ENCODE measurements at places on chromosomes 3 and 15.

DNA sequence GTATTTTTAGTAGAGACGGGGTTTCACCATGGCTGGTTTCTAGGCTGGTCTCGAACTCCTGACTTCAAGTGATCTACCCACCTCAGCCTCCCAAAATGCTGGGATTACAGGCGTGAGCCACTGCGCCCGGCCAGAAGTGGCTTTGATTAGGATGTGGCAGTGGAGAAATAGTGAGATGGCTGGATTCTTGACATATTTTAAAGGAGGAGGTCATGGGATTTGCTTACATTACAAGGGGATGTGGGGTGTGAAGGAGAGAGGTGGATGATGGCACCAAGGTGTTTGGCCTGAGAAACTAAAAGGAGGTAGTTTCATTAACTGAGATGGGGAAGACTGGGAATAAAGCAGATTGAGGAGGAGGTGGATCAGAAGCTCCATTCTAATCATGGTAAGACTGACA is 15.0 kb upstream of the LTF start:
- DNase-seq = no peak

DNA sequence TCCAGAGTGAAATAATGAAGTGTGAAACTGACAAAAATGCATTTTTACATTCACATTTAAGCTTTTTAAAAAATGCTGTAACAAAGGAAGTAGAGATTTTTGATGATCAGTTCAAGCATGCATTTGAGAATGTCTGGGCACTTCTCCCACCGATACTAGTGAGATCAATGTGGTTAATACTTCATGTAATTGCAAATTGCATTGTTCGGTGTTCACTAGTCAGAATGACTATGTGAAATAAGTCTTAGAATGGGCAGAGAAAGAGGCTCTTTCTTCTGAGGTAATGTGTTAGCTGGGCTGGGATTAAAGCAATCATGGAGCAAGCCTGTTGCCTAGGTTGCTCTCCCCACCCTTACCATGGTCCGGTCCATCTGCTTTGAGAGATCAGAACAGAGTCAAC is 587.0 kb upstream of the GRM7 start:
- no peak for DNase-seq

DNA sequence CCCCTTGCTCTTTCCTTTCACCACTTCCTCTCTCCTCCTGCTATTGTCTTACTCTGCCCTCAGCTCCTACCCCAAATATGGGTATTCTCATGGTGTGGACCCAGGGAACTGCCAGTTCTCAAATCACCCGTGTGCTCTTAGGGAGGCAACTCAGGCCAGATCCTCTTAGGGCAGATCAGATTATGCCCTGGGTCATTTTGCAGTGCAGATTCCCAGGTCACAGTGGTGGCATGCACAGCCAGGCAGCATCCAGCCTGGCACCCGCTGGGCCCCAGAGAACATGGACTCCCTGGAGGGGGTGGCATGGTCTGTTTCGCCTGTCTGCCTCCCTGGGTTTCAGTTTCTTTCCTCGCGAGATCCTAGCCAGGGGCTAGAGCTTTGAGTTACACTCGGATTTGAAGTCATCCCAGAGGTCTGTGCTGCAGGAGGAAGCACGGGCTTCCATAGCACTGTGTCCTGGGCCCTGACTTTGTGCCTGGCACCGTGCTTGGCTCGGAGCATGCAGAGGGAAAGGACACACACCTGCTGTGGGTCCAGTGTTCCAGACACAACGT is 96.1 kb downstream of the TOP2B start:
- no peak for DNase-seq

DNA sequence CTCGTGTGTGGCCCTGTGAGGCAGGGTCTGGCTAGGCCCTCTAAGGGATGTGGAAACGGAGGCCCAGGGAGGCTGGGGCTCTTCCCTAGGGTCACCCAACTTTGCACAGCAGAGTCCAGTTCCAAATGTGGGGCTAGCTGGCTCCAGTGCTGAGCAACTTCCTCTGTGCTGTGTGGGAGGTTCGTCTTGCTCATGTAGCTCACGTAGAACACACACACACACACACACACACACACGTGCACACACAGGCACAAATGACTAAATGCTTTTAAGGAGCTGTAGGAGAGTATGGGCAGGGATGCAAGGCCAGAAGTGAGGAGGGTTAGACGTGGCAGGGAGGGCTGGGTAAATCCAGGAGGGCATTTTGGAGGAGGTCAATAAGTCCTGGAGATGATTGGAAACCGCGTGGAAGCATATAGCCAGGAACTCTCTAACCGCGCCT is 213.8 kb downstream of the RPLP1 start:
- DNase-seq = no peak

DNA sequence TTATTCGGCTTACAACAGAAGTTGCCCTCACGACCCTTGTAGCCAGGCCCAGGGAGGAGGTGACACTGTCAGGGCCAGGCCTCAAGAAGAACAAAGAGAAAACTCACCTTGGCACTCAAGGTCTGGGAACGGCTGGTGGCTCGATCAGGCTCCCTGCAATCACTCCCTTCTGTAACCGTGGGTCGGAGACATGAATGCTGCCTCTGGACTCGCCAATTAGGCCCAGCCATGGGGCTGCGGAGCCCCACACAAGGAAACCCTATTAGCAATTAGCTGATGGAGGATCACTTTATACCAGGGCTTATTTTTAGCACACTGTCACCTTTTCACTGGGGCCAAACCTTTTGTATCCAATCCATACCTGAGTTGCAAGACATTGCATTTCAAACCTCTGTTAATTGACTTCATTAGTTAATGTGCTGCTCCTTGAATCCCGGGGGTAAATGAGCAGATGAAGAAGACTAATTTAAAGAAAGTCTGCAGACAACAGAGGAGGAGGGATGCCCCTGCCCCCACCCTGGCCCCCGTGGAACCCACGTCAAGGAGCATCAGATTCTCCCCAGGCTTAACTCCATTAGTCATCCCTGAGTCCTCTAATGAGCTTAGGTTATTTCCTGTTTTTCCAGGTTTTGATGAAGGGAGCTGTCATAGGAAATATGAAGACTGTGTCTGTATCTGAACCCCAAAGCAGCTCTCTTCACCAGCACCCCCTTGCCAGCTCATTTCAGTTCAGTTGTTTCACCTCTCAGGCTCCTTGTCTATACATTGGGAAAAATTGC is 255.3 kb downstream of the RORA start:
- no peak for DNase-seq

GRCh38 chr3:154536751-154537150 is 106.8 kb upstream of the GPR149 start:
- DNase-seq = no peak

GRCh38 chr3:42979044-42979972 is at the start of gene GASK1A:
TSS of gene GASK1A (plus strand) at chr3:42979311. CDS start at chr3:42979643, 332 bp downstream.
- no peak for DNase-seq

DNA sequence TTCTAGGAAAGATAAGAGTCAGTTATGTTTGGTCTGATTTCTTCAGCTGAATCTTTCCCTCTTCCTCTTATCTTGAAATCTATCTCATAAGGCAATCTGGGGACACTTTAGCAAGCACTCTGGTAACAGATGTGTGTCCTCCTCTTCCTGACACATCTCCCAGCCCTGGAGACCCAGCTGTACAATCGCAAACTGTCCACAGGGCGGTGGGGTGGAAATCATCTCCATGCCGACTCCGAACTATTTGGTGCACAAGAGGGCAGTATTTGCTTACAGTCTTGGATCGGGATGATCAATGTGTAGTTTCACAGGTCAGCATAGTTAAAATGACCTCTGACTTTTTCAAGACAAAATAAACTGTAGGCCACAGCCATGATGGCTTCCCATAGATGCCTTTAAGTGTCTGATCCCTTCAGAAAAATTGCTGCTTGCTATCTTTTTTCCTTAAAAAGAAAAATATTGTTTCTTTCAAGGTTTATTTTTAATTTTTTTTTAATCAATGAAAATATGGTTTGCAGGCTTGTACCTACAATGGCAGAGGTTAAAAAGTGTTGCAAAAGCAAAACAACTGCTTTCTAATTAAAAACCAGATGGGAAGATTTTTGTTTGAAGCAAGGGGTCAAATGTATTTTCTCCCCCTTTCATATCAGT is 17.7 kb downstream of the EEFSEC start:
- no peak for DNase-seq

- DNase-seq = no peak
These were observed 7.8 kb downstream of the SPG21 start for GRCh38 chr15:64981812-64982431.

DNA sequence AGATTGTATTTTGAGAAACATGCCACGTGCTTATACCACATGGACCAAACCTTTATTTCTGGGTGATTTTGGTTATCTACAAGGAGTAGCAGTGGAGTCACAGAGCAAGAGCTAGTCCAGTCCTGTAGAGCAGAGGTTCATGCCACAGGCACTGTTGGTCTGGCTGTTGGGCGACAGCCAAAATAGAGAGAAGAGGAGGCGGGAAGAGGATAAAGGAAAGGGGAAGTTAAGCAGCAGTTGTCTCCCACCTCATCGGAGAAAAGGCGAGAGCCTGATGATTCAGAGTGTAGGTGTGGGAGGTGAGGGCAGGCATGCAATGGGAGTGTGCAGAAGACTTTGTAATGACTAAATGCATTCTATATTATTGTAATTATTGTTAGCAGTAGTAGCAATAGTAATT is 237.5 kb upstream of the ROPN1 start:
- no peak for DNase-seq

GRCh38 chr15:55357774-55358173 is 38.8 kb downstream of the PIGB start:
- DNase-seq = no peak

DNA sequence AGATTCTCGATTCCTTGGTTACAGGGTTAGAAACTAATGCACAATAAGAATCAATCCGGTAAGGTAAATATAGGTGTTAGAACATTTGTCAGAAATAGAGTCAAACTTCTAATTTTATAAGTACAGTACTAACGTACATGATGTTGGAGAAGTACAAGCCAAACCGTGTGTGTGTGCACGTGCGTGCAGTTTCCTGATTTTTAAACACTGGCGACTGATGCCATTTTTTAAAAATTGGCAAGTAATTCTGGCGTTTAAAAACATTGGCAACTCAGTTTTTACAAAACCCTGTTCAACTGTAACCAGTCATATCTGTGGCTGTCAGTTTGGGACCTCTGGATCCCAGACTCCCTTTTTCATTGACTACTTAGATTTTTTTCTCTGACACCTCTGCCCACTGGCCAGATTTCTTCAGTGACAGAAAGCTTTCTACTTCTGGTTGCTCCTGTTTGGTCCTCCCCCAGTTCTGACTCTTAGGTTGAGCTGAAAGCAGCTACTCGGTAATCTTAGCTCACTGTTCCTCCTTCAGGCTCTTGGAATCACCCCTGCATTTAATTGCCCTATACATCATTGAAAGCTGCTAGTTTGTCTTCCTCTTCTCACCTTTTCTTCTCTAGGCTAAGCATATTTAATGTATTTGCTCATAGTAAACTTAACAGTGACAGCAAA is 843 bp downstream of the ATG7 start:
- DNase-seq = no peak

GRCh38 chr3:50591196-50591741 is 20.3 kb downstream of the CISH start:
- no peak for DNase-seq

DNA sequence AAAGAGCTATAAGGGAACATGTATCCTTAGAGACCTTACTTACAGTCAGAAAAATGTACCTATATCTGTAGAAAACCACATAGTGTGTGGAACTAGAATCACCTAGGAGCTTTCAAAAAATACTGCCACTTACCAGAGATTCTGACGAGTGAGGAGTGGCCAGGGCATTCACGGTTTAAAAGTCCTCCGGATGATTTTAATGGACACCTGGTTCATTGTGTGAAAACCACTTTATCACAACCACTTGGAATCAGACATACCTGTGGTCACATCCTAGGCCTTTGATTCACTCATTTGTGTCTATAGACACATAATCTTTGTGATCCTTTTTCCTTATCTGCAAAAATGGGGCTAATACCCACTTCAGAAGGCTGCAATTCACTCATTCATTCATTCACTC is 159.8 kb downstream of the MBNL1 start:
- no peak for DNase-seq

- no peak for DNase-seq
These were observed 399.2 kb downstream of the EPHA3 start for GRCh38 chr3:89506462-89507103.

GRCh38 chr15:29269485-29270168 is at the start of gene NSMCE3:
TSS of gene NSMCE3 (minus strand) at chr15:29269822. CDS start at chr15:29269705, 117 bp downstream.
- DNase-seq = peak; percentile 87

DNA sequence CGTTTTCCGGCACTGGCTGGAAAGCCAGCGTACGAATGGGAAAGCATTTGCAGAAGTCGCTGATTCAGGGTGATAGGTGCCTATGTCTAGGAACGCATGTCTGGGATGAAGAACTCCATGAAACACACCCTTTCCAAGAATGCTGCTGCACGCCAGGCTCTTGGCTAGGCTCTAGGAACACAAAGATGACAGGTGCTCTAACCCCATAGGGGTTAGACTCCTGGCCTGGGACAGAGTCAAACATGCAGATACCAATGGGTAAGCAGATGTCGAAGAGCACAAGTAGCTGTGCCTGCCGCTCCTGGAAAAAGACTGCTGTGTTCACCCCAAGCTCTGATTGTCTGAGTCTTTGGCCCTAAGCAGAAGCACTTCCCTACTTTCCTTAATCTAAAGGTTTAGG is 180.9 kb upstream of the UBE3A start:
- no peak for DNase-seq

GRCh38 chr3:29312960-29313452 is 32.1 kb downstream of the RBMS3 start:
- DNase-seq = no peak

- no peak for DNase-seq
These were observed 6.5 kb downstream of the PBRM1 start for GRCh38 chr3:52679199-52679538.

DNA sequence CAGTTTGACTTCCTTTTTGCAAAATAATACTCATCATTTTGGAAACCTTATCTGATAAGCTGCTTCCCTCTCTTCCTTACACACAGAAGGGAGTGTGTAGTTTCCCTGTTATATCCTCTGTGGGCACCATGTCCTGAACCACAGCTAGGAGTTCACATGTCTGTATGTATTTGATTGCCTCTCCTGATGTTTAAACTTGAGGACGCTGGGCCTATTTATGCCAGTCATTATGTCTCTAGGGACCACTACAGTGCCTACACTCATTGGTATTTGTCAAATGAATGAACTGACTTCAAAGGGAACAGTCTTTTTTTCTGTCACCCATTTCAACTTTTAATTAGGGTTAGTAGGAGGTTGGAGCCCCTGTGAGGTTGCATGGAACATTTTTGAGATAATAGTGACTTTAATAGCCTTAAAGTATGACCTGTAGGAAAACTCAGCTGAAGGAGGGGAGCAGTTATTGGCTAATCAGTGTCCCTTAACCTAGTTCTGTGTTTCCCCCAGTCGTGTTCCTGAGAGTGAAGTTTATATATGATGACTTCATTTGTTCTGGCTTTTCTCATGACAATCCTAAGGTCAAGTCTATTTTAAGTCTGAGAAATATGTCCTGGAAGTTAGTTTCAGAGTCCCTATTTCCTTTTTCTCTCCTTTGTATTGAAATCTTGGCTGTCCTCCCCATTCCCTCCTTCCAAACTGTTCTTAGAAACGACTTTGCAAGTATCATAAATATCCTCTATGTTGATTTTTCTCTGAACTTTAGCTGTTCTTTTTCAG is 28.9 kb downstream of the PDE8A start:
- DNase-seq = no peak

DNA sequence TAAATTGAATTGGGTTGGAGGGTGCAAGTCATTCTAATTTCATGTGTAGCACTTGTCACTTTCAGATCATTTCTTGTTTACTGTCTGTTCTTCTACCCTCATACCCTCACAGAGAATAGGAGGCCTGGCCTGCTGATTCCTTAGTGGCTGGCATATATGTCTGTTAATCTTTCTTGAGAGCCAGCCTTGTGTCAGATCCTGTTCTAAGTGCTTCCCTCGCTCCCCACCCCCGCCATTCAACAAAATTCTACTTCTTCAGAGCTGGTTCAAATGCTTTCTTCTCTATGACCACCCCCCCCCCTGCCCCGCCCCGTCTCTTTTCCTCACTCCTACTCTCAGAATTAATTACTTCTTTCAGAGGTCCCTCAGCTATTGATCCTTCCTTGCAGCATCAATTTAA is 1.5 kb upstream of the U2SURP start:
- DNase-seq = no peak
